Renal cortical epithelial cell (primary cell): ENCODE measurements at places on chromosomes 6 and 20.
A peak's percentile ranks its signal among the peaks of the same experiment; 100 is the strongest.

GRCh38 chr20:24662752-24663365 lies 193.4 kb downstream of the SYNDIG1 start:
- no peak for DNase-seq

DNA sequence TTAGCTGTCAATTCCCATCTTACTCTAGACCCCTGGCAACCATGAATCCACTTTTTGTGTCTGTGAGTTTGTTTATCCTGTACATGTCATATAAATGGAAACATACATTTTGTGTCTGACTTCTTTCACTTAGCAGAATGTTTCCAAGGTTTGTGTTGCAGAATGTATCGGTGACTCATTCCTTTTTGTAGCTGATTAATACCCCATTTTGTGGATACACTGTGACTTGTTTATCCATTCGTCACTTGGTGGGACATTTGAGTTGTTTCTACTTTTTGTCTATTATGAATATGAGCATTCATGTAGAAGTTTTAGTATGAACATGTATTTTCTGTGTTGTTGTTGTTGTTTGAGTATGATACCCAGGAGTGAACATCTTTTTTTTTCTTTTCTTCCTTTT lies 21.4 kb downstream of the CDYL start:
- DNase-seq, result no peak

DNA sequence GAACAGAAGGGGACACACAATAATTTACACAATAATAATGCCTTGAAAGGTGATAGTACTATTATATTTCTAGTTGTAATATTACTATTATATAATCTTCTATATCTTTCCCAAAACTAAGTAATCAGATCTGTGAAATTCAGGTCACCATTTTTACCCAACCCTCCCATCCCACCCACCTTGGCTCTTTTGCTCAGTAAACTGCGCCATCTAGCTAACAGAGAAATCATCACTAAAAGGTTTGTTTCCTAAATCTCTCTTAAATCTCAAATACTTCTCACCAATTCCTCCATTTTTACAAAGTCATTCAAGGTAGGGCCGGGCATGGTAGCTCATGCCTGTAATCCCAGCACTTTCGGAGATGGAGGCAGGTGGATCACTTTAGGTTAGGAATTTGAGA lies 83.4 kb downstream of the CDK19 start:
- no peak for DNase-seq

DNA sequence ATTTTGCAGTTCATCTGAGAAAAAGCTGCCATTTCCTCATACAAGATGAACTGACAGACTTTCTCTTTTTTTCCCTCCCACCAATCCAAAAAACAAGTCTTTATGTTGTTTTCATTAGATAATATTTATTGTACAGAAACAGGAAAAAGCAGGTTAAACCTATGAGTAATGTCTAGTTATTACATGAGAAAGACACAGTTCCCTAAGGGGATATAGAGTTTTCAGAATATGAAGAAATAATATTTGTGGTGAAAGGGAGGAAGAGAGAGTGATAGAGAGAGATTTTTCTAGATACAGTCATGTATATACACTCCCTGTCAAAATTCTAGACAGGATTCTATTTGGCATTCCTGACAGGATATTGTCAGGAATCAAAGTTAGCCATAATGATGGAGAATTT lies 392.4 kb downstream of the BMP2 start:
- DNase-seq, result no peak

DNA sequence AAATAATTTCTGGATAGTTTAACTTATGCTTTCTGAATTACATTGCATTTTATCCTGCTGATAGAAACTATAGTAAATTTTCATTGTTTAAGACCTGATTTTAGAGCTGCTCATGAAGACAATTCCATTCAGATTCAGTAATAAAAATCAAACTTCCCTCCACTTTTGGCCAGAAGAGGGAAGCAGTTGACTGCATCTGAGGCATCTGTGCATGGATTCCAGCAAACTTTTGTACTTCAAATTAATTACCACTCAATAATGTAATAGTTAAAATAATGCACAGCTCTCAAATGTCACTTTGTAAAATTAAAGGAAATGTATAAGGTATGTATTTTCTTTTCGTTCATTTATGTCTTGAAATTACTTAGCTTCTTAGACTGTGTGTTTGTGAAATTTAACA lies 64.2 kb upstream of the SLC35B3 start:
- DNase-seq, result peak; percentile 18

GRCh38 chr20:39879296-39879695 lies 809.7 kb downstream of the MAFB start:
- DNase-seq, result no peak

DNA sequence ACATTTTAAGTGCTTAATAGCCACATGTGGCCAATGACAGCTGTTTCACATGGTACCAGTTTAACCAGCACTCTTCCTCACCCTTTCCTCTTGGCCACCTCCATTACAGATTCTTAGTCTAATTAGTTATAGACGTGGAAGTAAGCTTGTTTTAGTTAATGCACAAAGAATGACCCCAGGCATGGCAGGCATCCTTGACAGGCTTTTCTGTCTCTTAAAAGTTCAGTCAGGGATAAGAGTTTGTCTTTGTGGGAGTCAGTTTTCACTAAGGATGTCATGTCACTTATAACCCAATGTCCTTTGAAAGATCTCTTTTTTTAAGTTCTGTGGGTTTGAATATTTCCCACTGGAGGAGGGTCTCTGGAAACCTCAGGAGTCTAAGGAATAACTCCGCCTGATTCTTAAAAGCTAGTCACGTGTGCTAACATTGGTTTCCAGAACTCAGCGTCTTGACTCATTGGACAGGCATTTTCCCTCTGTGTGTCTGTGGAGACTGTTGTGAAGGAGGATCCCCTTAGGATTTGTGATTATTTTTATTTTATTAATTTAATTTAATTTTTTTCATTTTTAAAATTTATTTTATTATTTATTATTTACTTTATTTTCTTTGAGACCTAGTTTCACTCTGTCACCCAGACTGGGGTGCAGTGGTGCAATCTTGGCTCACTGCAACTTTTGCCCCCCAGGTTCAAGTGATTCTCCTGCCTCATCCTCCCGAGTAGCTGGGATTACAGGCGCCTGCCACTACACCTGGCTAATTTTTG lies 171.4 kb downstream of the ZFAND3 start:
- DNase-seq, result peak; percentile 85

- DNase-seq, result no peak
Observed at GRCh38 chr6:7087491-7087979, 20.2 kb upstream of the RREB1 start.

DNA sequence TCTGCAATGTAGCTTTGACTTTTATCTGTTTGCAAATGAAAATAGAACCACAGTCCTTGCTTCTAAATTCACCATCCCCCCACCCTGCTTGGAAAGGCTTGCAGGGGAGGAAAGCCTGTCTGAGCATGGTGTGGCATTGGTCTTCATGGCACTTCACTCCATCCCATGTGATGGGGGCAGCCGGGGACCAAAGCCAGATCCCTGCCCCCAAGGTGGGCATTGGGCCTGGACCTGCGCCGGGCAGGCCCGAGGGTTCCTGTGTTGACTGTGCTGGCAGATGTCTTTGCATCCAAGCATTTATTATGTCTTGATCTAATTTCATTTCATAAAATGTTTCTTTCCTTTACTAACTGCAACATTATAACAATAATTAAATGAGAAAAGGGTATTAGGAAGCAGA lies 120.0 kb downstream of the SYNDIG1 start:
- no peak for DNase-seq

DNA sequence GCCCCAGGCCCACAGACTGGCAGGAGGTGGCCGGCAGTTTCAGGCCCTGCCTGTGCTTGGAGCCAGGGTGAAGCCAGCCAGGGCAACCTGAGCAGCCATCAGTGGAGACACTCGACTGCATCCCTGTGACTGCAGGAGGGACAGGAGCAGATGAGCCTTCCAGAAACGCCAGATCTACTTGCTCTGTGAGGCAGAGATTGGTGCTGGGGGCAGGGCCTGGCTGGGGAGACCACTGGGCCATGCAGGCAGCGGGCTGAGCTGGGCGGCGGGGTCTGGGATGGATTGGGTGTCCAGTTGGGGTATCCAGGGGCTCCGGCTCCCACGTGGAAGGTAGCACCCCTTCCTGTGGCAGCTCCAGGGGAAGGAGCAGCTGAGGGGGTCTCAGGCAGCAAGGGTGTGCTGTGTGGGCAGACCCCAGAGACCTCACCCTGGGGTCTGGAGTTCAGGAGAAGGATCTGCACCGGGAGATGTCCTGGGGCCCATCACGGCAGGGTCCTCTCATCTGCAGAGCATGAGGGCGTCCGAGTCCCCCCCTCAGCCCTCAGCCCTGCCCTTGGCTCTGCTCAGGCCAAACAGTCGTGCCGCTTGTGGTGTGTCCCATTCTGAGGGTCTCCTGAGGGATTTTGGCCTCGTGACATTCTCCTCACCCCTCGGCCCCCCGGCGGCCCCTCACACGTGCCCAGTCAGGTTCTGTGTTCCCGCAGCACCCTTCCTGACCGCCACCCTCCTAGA lies 334.9 kb downstream of the TAF4 start:
- DNase-seq, result no peak

- no peak for DNase-seq
Observed at GRCh38 chr20:25274891-25275812, 27.3 kb downstream of the PYGB start.

DNA sequence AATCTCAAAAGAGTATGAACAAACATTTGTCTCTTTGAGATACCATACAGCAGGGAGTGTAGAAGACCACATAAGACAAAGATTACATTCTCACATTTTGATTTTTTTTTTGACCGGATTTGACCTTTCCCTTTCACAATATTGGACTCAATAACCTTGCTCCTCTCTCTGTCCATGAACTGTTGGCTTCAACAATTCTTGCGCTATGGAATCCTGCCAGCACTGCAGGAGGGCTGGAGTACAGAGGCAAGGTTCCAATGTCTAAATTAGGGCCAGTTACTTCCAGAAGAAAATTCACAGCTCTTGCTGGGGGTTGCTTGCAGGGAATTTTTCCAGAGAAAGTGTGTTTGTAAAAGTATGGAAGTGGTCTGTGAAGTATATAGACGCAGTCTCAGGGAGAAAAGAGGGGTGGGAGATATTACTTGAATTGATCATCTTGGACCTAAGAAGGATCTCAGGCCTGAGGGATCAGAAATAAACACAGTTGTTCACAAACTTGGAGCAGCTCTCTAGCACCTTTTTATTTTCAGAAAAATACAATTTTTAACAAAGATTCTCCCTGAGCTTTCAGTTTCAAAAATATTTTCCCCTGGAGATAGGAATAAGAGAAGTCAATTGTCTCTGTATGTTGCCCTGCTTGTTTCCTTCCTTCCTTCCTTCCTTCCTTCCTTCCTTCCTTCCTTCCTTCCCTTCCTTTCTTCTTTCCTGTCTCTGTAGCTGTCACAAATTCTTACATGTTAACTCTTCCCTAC lies 765.9 kb downstream of the BCKDHB start:
- DNase-seq, result no peak

- DNase-seq, result no peak
Observed at GRCh38 chr6:118764766-118765165, 113.4 kb upstream of the CEP85L start.

DNA sequence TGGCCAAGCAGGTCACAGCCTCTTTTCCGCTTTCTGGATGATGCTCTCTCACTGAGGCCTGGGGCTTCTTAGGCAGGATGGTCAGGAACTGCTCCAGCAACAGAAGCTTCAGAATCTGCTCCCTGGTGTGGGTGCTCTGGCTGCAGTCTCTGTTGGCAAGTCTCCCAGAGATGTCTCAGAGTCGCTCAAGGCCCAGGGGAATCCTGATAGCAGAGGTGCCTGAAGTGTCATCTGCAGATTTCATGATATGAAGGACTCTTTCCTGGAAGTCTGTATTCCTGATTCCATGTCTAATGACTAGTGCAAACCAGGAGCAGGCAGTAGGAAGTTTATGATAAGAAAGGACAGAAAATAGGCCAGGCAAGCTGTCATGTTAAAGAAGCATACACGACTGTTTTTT lies 20.3 kb downstream of the ZSCAN31 start:
- no peak for DNase-seq

DNA sequence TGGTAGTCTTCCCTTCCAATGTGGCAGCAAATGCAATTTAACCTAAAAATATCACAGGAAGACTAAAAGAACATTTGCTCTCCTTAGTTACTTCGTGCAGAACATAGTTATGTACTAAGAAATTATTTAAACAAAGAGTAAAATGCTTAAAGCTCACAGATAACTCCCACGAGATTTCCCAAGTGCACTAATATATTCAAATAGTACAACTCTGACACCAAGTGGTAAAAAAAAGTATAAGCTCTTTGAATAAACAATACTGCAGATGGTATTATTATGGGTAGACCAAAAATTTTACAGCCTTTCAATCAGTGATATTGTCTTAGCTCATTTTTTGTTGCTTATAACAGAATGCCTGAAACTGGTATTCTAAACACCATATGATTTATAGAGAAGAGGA lies 52.8 kb upstream of the FILIP1 start:
- peak; percentile 42 for DNase-seq

GRCh38 chr6:80922916-80923455 lies 816.5 kb downstream of the BCKDHB start:
- no peak for DNase-seq

GRCh38 chr6:36820700-36821580 lies 18.3 kb downstream of the CPNE5 start:
- DNase-seq, result peak; percentile 77

DNA sequence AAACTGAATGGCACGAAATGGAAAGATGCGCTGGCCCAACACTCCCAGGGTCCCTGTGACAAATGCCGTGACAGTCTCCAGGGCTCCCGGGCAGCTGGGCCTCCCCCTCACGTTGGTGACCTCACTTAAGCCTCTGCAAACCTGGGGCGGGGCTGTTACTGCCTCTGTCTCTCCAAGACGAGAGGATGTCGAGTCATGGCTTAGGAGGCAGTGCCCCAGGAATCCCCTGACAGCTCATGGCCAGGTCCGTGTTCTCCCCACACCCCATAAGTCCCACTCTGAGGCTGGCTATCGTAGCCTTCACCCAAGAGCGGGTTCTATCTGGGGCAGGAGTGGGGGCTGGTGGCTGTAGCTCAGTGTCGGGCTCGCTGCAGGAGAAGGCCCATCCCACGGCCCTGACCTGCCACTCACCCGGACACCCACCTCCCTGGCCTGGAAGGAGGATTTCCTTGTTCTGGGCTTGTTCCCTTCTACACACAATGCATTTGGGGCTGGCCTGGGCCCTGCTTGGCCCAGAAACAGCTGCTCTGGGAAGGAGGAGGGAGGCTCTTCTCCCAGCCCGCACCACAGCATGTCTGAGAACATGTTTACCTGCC lies 5.6 kb upstream of the RPS21 start:
- peak; percentile 31 for DNase-seq

- DNase-seq, result no peak
Observed at GRCh38 chr20:59403261-59403961, 103.0 kb downstream of the EDN3 start.
